CD4-positive, alpha-beta T cell treated with Interleukin-17A for 4 hours (primary cell): ENCODE measurements at places on chromosomes 6 and 20.

DNA sequence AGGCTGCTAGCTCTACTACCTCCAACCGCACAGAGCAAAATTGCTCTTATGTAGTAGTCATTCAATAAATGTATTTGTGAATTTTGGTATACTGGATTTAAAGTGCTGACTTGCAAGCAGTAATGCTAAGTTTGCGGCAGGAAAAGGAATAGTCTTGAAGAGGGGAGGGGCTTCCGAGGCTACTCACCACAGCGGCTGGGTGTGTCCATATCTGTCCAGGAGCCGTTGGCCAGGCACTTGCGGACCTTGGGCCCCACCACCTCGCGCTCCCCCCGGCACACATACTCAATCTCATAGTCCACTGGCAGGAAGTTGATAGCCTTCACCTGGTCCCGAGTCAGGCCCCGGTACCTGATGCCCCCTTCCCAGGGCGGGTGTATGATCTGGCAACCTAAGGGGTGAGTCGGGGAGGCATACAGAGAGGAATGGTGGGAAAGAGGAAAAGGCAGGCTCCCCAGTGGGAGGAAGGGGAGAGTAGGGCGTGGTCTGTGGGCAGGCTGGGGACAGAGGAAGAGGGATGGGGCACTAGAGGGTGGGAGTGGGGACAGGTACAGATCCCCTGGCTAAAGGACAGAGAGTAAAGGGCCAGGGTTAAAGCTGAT, 1.7 kb downstream of the GABBR1 start:
- DNase-seq, result no peak

GRCh38 chr6:168605964-168606363, 165.0 kb downstream of the SMOC2 start:
- DNase-seq, result no peak

- DNase-seq, result no peak
Observed at GRCh38 chr6:129598244-129599187, 111.5 kb downstream of the ARHGAP18 start.

GRCh38 chr6:27836783-27837624, 75.2 kb downstream of the OR2B2 start:
- DNase-seq, result peak; percentile 66
